ENCODE measurements at places on chromosomes 1 and 21. TPM values are rescaled to one million over a fixed set of nuclear protein-coding genes. Genes with fewer than 3 reads are reported as not detected.

The AVPR1B gene
- total RNA-seq, result not detected

The SPRR2G gene
- total RNA-seq, result not detected

The ZFP69 gene
- not detected for total RNA-seq

The KRTAP10-3 gene
- total RNA-seq, result not detected

The ERMAP gene
- total RNA-seq, result 3.5 TPM
